Substantia nigra (tissue), 51 donors: ENCODE measurements at places on chromosomes 3 and 15.

GRCh38 chr15:93168910-93169309 is 79.9 kb upstream of the RGMA start:
- DNase-seq = no peak

GRCh38 chr3:38644016-38644661 is 5.3 kb downstream of the SCN5A start:
- DNase-seq = no peak

GRCh38 chr3:169760479-169760878 is 4.4 kb downstream of the TERC start:
- DNase-seq = no peak

GRCh38 chr3:74403307-74403706 is 211.2 kb downstream of the CNTN3 start:
- no peak for DNase-seq

- DNase-seq = no peak
These were observed 51.6 kb downstream of the QTRT2 start for GRCh38 chr3:114108137-114108536.

- no peak for DNase-seq
These were observed 89.6 kb upstream of the GALNT15 start for GRCh38 chr3:16084887-16085286.

DNA sequence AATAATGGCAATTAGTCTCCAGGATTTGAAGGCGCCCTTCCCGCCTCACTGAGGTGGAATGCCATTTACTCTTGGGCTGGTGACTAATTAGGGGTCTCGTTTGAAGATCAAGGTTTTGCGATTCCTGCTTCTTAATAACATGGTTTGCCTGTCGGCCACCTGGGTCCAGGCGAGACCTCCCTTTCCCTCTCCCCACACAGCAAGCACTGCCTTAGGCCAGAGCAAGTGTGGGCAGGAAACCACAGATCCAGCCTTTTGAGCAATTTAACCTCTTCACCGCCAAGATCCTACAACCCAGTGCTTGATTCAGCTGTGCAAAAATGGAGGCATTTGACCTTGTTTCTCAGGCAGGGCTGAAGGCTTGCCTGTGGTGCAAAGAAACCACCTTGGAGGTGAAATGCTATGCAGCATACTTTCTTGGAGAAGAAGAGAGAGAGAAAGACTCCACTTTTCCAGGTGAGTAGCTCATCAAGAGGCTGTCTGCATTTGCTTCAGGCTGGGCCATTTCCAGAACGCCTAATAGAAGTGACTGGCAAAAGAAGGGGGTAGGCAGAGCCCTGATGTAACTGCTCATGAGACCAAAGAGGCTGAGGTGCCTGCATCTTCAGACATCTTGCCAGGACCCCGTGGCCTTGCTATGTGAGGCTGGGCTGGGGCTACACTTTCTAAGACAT is 34.1 kb upstream of the WNT5A start:
- no peak for DNase-seq

GRCh38 chr3:179464323-179465092 is 13.2 kb upstream of the GNB4 start:
- no peak for DNase-seq

DNA sequence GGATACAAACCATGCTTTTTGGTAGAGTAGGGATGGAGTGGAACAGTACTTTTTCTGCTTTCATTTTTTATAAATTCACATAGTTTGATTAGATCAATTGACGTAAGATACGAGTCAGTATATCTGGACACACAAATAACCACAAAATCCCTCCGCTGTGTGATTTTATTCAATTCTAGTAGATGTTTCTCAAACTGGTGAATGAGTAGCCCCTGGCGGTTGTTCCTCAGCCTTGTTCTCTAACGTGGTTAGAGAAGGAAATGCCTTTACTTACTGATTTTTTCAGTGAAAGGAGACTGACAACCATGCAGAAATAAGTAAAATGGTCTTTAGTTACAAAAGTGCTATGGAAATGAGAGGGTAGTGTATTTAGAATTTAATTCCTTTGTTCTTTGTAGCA is 161.0 kb downstream of the TCF12 start:
- peak; percentile 57 for DNase-seq

- DNase-seq = no peak
These were observed 558.7 kb downstream of the MAGI1 start for GRCh38 chr3:65479990-65480389.

GRCh38 chr3:65348398-65348995 is 660.7 kb upstream of the ADAMTS9 start:
- no peak for DNase-seq

DNA sequence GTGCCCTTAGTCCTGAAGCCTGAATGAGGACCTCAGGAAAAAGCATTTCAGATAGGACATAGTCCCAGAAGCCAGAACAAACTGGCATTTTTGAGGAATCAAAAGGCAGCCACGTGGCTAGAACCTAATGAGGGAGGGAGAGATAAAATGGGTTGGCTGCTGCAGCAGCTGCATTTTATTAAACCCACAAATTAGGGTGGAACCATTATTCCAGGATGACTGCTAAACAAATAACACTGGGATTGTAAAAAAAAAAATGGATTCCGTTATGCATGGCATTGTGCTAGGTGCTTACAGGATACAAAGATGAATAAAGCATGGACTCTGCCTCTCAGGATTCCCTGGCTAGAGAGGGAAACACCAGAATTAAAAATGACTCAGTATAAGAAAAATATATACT is 141.5 kb downstream of the SATB1 start:
- no peak for DNase-seq

- DNase-seq = no peak
These were observed 49.0 kb downstream of the SPSB4 start for GRCh38 chr3:141100112-141100511.

GRCh38 chr3:173395073-173395411 is 2.5 kb upstream of the NLGN1 start:
- DNase-seq = no peak

DNA sequence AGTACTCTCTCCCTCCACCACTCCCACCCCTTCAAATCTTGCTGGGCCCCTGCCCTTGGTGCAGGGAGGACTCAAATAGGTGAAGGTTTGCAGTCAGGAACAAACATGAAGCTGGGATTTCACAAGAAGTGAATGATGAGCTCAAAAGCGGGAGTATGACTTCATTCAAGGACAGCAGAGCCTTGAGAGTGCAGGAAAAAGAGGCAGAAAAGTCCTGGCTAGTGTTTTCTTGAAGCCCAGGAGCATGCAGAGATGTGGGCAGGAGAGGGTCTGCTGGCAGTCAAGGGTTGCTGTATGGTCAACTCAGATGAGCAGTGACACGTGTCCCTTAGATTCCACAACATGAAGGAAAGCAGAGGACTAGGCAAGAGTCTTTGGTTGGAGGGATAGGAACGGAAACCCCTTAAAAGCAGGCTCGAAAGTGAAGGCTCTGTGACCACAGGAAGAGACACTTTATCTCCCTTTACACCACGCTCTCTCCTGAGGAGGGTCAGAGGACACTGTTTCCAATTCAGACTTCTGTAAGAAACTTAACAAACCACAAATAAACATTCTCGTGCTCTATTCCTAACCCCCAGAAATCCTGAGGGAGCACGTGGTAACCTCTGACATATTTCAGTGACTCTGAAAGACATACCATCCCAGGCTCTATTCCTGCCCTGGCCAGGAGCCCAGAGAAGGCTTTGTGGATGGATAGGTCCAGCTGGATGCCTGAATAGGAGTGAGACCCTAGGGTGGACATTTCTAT is 168.0 kb upstream of the NDN start:
- no peak for DNase-seq

DNA sequence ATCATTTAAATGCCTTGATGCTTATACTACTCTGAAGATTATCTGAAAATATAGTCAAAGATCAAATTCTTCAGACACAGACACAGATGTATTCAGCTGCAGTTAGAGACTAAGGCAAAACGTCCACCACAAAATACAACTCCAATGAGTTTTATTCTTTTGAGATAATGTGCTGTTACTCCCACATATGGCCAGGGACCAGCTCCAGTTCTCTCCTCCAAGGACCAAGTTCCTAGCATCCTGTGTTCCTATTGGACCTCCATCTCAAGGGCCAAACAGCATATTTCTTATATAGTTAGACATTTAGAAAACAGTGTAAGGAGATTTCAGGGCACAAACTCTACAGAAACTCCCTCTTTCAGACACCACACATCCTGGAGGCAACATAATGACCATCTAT is 27.1 kb downstream of the IP6K1 start:
- DNase-seq = no peak

DNA sequence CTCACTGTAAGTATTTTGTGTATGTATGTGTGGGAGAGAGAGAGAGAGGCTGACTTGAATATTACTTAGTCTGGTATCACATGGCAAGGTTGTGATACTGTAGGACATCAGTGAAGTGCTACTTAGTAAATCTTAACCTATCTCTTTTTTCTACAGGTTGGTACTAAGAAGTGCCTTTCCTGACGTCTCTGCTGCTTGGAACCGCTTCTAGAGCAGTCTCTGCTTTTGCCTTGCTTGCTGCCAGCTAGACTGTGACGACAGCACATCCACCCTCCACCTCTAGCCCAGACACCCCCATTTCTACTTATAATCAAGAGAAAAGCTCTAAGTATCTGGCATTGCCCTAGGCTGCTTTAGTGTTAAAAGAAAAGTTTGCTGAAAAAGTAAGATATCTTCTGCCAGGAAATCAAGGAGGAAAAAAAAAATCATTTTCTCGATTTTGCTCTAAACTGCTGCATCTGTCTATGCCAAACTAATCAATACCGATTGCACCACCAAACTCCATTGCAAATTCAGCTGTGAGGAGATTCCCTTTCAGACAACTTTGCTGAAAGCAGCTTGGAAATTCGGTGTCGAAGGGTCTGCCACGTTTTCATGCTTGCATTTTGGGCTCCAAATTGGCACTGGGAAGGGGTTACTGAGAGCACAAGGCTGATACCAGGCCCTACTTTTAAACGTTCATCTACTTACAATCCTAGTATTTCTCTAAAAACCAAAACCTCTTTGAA is 30.7 kb downstream of the MBNL1 start:
- DNase-seq = peak; percentile 16

DNA sequence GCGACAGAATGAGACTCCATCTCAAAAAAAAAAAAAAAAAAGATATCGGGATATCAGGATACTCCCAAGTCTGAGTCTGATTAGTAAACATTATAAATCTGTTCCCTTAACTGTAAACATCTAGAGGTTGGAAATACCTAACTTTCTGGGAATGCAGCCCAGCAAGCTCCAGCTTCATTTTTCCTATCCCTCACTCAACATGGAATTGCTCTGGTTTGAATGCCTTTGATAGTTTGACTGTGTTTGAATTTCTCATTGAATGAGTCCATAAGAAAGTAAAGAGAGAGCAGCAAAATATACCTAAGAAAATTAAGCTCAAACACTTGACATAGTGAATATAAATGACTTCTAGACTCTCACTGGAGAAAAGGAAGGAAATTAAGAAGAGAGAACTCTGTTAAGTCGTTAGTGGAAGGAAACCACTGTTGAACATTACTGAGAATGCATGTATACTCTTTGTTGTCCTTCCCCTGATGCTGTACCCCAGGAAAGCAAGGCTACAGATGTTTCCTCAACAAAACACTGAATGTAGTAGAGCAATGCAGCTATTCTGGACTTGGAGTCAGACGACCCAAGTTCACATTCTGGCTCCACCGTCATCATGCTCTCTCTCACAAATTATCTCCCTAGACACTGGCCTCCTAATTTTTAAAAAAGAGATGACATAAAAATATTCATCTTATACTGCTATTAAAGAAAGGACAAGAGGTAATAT is 62.4 kb downstream of the CD200 start:
- no peak for DNase-seq

DNA sequence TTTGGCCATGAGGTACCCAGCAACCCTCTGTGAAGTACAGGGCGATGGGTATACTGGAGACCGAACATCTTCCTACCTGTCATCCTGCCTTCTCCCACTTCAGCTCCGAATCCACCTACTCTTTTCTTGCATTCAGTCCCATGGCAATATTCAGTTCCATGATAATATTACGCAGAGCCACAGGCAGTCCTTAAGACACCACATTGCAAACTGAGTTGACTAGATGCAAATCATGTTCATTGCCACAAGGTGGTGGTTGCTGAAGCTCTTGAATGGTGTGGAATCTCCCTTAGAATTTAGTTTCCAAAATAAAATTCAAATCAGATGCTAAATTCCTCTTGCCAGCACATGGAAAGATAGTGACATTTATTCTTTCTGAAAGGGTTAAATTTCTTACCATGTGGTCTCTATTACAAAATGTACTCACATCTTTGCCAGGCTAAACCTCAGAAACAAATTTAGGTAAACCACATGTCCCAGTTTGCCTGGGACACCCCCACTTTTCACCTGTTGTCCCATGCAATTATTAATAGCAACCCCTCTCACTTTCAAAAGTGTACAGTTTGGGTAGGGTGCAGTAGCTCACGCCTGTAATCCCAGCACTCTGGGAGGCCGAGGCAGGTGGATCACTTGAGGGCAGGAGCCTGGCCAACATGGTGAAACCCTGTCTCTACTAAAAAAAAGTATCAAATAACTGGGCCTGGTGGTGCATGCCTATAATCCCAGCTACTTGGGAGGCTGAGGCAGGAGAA is 1.7 kb upstream of the NME9 start:
- DNase-seq = no peak

DNA sequence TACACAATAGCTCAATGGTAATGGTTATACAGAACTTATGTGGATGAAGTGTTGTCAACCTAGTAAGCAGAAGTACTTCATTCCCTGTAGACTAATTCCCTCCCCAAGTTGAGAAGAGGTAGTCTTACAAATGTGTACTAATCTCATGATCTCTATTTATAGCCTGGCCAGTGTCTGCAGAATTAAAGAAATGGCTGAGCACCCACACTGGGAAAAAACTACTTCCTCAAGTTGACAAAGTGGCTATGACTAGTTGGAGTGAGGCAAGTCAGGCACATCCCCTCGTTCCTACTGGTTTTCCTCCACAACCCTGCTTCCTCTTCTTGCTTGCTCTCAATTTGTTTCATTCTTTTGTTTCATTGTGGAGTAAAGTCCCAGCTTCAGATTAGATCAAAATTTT is 566.7 kb upstream of the ZNF717 start:
- no peak for DNase-seq

DNA sequence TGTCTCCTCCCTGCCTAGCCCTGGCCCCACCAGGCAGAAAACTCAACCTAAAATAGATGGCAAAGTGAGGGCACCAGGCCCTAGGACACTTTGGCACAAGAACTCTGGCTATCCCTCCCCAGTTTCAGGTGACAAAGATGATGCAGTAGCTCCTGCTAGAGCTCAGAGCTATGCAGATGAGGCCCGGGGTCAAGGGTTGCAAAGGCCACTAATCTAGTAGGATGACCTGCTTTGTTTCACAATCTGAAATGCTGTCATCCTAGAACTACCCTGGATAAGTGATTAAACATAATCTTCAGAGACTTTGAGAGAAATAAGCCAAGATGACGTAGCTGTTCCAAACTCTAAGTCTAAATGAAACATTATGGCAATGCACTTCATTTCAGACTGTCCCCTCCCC is 24.0 kb upstream of the PIK3R4 start:
- no peak for DNase-seq

- DNase-seq = no peak
These were observed 10.6 kb upstream of the DNAAF4 start for GRCh38 chr15:55518641-55519040.

DNA sequence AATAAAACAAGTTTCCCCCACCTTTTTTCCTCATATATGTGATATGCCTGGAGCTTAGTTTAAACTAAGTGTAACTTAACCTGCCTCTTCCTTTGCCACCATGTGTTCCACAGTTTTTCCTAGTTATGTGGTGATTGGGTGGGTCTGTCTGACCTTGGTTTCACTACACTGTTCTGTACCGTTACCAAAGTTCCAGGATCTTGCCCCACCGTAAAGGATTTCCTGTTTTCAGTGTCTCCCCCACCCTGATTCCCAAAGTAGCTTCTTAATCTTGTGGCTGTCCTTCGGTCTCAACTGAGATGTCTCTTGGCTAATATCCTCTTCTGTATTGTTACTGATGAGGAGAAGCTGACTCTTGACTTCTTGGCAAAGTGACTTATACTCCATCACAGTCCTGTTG is 6.4 kb upstream of the MGA start:
- no peak for DNase-seq

- DNase-seq = no peak
These were observed 167.3 kb upstream of the SGO1 start for GRCh38 chr3:20353286-20353685.
